Stimulated activated CD4-positive, alpha-beta T cell treated with anti-CD3 and anti-CD28 coated beads, Interleukin-4, amount 100 ng/mL, for 48 hours (primary cell): ENCODE measurements at places on chromosomes 12 and 14.

GRCh38 chr12:51972849-51973273 lies 21.4 kb downstream of the ACVR1B start:
- peak; percentile 53 for DNase-seq

DNA sequence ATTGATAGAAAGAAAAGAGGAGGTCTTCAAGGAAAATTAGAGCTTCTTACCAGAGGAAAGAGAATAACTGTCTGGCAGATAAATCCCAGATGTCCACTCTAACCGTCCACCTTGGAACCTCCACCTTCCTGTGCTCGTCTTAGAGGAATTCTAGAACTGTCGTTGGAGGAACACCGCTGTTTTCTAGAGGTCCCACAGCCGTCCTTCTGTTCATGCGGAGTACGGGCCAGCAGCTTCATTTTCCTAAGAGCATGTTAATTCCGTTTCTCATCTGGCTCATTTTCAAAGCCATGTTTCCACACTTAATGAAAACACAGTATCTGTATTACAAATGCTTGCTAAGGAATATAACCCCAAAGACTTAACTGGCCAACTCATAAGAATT lies 107.9 kb upstream of the ESRRB start:
- DNase-seq: no peak

DNA sequence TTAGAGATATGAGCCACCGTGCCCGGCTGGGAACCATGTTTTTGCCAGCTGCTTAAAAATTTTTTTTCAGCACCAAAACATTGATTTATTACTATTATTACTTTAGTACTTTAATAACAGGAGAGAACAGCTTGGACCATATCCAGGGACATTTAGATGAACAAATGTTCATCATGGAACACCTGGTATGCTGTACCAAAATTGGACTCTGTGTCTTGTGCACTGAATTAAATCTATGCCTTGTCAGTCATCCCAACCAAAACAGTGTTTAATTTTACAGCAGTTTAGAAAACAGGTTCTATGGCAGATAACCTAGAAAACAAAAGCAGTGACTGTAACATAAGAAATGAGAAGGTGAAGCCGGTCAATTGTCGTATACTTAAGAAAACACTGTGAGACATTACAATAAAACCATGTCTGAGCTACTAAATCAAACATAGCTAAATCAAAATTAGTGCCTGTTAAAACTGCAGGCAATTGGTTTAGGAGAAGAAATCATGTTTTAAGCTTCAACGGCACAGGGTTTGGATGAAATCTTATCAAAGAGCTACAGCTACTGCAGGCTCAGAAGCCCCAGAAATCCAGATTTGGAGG lies 58.2 kb upstream of the PYGL start:
- DNase-seq: no peak

DNA sequence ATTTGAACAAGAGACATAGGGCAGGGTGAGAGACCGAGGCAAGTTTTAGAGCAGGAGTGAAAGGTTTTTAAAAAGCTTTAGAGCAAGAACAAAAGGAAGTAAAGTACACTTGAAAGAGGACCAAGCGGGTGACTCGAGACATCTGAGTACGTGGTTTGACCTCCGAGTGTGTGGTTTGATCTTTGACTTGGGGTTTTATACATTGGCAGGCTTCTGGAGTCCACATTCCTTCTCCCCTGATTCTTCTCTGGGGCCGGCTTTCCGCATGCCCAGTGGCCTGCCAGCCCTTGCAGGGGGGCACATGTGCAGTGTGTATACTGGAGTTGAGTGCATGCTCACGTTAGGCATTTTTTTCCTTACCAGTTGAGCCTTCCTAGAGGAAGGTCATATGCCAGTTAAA lies 96.3 kb downstream of the SLC15A4 start:
- DNase-seq: no peak

- no peak for DNase-seq
Measured at GRCh38 chr12:131734336-131735152, 23.7 kb downstream of the SFSWAP start.

DNA sequence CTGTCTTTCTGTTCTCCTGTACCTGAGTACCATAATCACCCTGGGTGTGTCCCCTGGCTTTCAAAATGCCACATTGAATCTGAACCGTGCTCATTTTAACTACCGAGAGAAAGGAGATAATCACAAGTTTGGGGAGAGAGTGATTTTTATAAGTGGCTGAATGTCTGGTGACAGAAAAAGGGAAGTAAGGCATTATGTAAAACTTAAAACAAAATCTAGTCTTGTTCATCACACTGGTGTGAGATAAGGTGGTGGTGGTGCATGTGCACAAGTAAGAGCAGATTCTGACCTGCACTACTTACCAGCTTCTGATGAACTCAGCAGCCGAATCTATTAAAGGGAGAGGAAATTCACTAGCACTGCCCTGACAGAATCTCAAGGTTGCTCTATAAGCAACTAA lies 56.3 kb downstream of the SPPL3 start:
- no peak for DNase-seq

GRCh38 chr12:71562676-71563595 lies 100.7 kb downstream of the ZFC3H1 start:
- no peak for DNase-seq

DNA sequence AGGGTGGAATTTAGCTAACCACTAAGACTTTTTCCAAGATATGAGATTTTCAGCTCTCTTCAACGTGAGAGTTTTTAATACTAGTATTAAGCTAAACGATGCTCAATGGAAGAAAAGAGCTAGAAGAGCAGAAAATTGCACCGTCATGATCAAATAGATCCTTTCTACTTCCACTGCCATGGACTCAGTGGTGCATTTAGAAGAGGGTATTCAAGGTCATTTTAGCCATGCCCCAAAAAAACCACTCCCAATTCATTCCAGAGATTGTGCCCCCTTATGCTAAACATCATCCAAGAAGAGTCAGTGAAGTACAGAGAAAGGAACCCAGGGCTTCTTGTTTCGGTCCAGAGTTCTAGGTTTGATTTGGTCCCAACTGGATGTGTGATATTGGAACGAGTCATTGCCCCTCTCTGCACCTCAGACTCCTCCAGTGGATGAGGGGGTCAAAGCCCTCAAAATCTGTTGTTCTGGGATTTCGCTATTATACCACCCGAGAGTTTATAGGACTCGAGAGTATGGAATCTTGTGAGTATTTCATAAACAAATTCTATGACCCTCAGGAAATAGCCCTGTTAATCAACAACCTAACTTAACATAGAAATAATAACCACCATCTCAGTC lies 55.2 kb downstream of the DAD1 start:
- no peak for DNase-seq

GRCh38 chr12:74889563-74890236 lies 319.9 kb downstream of the KCNC2 start:
- DNase-seq: no peak

- DNase-seq: no peak
Measured at GRCh38 chr12:5295996-5296395, 135.9 kb upstream of the NTF3 start.

- DNase-seq: peak; percentile 16
Measured at GRCh38 chr12:59403259-59403932, 192.4 kb upstream of the SLC16A7 start.

GRCh38 chr12:125160281-125160955 lies 95.2 kb downstream of the AACS start:
- DNase-seq: no peak

DNA sequence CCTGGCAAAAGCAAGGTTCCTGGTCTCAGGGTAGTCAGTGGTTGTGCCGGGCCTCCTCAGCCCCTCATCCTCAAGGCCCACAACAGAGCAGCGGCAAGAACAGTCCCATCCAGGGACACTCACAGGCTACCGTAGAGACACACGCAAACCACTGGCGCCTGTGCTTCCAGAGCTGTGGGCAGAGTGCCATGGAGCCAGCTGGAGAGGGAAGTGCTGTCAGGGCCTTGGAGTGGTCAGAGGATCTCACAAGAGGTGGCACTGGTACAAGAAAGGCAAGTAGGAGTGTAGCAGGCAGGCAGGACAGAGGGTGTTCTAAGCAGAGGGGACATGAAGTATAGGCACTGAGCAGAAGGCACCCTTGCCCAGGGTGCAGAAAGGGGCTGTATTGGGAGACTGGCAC lies 34.6 kb downstream of the ANKRD9 start:
- no peak for DNase-seq

DNA sequence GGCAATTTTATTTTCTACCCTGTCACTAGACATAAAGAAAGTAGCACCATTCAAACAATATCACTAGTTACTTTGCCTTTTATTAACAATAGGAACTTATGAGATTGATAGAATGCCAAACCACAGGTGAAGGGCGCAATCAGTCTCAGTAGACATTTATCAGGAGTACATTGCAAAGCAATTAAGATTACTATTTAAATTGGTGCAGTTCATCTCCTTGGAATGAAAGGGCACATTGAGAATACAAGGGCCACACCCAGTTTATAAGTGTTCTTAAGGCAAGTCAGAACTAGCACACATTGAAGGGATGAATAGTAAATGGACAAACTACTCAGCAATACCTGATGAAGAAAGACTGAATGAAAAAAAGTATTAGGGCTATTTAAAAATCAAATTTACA lies 601.4 kb downstream of the C12orf50 start:
- DNase-seq: no peak

DNA sequence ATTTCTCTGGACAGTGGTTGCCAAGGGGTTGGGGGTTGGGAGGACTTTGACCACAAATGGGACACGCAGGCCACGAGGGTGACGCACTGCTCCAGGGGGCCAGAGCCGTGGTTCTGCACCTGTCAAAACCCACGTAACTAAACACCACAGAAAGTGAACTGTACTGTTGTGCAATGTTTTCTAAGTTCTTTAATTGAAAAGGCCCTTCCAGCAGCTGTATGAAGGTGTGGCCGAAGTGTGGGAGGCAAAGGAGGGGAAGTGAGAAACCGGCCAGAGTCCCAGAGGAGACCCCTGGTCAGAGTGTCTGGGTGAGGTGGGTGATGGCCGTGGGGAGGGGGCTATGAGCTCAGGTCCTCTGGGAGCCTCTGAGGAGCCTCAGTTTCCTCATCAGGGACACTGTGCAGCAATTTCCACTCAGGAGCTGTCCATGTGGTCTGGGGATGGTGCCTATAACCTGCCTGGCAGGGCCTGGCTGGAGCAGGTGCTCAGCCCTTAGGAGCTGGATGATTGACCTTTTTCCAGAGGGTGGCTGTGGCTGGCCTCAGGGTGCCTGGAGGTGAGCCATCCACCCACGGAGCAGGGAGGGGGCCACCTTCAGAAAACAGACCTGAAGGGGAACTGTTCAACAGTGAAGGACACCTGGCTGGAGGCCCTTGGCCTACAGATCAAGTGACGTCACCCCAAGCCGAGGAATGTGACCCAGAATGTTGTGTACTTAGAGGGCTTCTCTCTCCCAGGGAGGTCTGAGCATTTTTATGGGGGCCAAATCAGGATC lies 9.8 kb upstream of the BDKRB2 start:
- DNase-seq: no peak

- no peak for DNase-seq
Measured at GRCh38 chr12:127773520-127773919, 493.4 kb upstream of the TMEM132C start.

- no peak for DNase-seq
Measured at GRCh38 chr12:108479364-108480070, 35.6 kb upstream of the FICD start.

- DNase-seq: no peak
Measured at GRCh38 chr12:5176036-5176435, 132.4 kb downstream of the KCNA5 start.

DNA sequence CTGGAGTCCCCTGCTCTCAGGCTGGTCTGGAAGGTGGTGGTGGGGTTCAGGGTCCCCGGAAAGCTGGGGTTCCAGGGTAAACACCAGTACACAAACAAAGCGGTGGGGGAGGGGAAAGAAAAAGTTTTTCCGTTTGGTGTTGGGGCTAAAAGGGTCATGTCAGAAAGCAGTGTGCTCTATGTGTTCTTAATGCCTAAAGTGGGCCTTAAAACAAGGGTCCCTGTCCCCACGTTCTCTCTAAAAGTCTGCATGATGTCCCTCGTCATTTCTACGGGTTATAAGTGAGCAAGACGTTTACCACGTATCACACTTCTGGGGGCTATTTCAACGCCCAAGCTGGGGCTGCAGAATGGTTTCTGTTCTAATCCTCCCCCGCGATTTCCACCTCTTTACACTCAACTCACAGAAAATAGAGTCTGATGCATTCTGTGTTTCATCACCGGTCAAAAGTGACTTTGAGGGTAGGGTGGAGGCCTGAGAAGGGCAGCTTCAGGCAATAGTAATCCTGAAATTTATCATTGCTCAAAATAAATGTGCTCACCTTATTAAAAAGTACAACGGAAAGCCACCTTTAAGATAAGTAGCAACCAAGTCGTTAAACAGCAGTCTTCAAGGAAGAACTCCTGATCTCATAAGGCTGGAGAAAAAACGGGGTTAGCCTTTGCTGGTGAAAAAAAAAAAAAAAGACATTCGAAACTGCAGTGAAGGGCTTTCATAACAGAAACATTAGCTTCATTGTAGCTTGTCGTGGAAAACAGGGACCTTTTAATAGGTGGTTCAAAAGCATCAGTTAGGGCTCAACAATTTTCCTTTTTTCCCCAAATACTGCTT lies 63.9 kb upstream of the PTGR2 start:
- DNase-seq: peak; percentile 34
